Thymus (tissue), 14 donors: ENCODE measurements at places on chromosomes 3 and 15.
A peak's percentile ranks its signal among the peaks of the same experiment; 100 is the strongest.

GRCh38 chr3:45549961-45550360, 44.6 kb upstream of the LIMD1 start:
- no peak for DNase-seq

- no peak for DNase-seq
Measured at GRCh38 chr15:52808996-52809395, 18.9 kb upstream of the ONECUT1 start.

- DNase-seq = no peak
Measured at GRCh38 chr3:40837300-40837699, 312.5 kb downstream of the ZNF621 start.

DNA sequence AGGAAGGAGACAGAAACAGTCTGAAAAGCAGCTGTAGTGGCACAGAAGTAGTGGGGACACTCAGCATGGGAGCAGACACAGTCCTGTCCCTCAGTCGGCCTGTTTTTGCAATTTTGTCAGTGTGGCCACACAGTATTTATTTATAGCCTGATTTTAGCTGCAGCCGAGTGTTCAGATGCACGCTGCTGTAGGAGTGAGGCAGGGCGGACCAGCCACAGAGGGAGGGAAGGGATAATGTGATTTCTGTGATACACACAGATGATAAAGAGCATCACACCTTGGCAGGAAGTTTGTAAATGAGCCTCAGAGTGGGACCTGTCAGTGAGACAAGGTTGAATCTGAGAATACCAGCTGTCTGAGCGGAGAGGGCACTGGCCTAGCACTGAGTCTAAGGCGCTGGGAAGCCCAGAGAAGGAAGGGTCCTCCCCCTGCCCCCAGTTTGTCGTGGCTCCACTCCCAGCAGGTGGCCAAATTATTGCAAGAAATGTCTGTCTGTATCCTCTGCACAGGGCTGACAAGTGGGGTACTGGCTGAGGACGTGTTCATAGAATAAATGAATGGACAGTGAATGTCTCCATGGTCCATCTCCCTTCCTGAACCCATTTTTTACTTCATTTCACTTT, 3.8 kb downstream of the PSTPIP1 start:
- no peak for DNase-seq

DNA sequence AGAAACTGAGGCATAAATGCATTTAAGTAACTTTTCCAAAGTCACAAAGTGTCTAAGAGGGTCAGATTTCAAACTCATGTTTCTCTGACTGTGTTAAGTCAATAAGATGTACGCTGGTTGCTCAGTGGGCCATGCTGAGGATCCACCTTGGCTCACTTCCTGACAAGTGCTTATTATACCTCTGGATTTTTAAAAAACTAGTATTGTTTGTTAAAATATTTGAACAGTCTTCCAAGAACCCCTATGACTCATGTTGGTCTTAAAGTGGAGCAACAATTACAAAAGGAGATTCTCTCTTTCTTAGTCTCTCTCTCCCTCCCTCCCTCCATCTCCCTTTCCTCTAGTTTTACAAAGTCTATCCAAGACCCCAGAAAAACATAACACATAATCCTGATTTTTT, 1050.2 kb downstream of the AGBL1 start:
- DNase-seq = no peak

GRCh38 chr3:133837487-133838295, 32.1 kb downstream of the SRPRB start:
- no peak for DNase-seq

DNA sequence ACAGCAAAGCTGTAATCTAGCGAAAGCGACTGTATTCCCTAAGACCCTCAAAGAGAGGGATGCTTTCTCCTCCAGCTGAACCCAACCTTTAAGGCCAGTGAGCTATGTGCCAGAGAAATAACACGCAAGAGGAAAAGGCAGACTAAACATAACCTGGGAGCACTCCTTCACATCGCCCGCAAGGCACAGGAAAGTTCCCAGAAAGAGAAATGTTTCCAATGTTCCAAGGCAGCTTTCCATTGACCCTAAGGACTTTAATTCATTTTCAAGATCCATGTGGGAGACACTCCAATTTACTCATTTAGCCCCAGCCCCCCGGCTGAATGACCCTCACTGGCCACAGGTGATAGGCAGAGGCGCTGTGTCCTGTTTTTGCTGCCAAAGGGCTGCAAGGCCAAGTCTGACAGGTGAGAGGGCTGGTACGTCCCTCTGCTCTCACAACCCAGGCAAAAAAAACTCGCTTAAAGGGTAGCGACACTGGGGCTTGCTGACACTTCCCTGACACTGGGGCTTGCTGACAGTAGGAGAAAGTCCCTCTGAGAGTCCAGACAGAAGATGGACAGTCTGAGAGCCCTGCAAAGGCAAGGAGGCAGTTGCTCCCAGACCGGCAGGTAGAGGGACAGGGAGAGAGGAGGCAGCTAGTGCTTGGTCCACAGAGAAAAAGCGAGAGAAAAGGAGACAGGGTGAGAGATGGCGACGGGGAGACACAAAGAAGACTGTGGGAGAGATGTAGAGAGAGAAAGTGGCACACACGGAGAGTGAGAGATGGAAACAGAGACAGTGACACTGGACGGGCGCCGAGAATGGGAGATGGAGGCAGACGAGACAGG, 702 bp downstream of the ARHGEF3 start:
- DNase-seq = peak; percentile 61

- no peak for DNase-seq
Measured at GRCh38 chr3:9349321-9350117, 13.3 kb upstream of the THUMPD3 start.

GRCh38 chr3:58271901-58272501, 34.0 kb upstream of the RPP14 start:
- no peak for DNase-seq

- DNase-seq = no peak
Measured at GRCh38 chr15:80550219-80550907, 144.7 kb upstream of the ABHD17C start.

- no peak for DNase-seq
Measured at GRCh38 chr3:130490241-130490640, 26.7 kb upstream of the COL6A6 start.

DNA sequence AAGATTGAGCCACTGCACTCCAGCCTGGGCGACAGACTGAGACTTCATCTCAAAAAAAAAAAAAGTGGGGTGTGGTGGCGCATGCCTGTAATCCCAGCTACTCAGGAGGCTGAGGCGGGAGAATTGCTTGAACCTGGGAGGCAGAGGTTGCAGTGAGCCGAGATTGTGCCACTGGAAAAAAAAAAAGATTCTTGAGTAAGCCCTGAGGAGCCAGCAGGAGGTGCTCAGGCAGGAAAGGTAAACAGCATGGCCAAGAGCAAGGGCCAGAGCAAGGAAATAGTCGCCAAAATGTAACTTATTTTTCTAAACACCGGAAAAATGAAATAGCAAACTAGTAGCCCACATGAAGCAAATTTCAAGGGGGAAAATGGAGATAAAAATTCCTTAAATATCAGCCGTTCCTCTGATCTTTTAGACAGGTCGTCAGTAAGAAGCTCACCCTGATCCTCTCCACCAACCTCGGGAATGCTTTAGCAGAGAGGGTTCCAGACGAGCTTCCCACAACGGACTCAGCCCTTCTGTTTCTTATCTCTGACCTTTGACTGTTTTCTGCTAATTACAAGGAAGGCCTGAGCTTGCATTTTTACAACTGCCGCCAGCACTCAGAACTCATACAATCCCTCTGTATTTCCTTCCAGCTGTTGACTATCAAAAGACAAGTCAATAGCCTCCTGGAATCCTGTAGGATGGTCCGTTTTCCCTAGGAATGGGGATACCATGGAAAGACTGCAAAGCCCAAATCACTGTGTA, 45.0 kb upstream of the AKAP13 start:
- DNase-seq = no peak

DNA sequence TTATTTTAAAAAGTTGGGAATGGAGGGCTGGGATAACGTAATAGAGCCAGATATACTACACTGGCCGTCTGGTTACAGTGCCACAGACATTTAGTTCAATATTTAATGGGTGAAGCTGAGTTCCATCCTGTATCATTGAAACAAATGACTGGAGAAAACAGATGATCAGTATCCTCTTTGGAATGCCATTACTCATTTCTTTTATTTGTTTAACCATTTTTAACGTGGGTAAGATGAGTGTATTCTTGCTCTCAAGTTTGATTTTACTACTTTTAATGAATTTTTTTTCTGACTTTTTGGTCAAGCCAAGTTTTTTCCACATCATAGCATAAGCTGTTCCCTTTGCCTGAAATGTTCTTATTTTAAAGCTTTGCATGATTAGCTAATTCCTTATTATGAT, 53.9 kb upstream of the GRM7 start:
- no peak for DNase-seq

DNA sequence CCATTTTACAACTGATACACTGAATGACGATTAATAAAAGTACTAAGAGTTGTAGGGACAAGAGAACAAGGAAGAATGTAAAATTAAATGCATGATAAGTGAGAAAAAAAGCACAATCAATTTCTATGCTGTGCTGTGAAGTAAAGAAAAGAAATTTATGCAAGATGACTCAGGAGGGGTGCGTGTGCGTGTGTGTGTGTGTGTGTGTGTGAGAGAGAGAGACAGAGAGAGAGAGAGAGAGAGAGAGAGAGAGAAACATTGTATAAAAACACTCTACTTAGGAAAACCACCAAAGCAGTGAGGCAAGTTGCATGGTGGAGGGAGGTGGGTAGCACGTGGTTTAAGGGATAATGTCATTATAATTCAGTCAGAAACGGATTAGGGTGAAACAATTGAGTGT, 580.8 kb upstream of the ALCAM start:
- no peak for DNase-seq

GRCh38 chr3:120332646-120333045, 16.5 kb downstream of the LRRC58 start:
- DNase-seq = no peak

DNA sequence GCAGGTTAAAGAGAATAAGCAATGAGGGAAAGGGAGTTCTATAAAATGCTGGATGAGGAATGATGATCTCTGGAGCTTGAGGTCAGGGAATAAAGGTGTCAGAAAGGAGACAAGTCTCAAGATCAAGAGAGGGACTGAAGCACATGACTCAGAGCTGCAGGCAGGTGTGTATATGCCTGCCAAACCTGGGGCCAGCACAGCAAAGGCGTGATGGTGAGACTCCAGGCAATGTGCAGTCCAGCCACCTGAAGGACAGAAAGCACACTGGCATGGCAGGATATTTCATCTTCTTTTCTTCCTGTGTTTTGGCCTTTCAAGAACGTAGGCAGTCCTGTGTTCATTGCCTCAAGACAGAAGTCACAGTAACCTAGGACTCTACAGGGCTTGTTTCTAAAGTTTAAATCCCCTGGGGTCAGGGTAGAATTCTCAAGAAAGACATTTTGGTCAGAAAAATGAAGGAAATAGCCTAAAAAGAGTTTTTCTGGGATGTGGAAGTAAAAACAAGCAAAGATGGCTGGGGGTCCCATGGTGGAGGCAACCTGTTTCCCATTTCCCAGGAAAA, 55.5 kb upstream of the TOPAZ1 start:
- DNase-seq = no peak

DNA sequence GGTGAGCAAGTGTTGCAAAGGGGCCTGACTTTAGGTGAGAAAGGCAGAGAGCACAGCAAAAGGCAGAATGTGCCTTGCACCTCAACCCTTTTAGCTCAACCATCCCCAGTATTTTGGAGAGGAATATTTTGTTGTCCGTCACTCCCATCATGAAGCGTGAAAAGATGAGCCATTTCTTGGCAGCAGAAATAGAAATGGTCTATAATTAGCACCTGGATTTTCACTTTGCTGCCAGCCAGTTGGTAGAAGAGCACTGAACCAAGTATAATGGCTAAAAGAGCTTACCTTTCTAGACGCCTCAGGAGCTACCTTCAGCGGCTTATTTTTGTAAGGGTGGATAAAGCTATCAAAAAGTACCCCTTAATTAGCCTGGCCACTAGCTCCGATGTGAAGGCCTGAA, 406.7 kb downstream of the OCA2 start:
- no peak for DNase-seq
